ENCODE measurements at places on chromosomes 12 and 14.

GRCh38 chr14:102140027-102140749, 491 bp downstream of the WDR20 start:
- H3K36me3 ChIP-seq, result no peaks in the 10 kb centered on the region
- DNase-seq, result no peak
- peaks cover 14% of the 10 kb centered on the region for H3K4me1 ChIP-seq
- H3K27ac ChIP-seq, result peak overlapping the region; percentile 88

DNA sequence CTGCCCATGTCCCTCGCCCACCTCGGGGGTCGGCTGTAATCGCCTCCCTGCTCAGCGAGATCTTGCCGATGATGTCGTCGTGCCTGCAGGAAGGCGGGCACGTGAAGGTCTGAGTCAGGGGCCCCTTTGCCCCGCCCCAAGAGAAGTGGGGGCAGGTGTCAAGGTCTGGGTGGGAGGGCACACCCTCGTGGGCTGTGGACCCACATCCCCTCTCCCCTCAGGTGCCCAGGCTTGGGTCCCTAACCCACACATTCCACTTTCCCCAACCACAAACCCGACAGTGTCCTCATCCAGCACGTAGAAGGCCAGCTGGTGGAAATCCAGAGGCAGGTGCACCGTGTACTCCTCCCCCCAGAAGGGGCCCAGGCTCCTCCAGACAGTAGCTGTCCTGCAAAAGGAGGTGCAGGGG, 7.8 kb downstream of the RASAL1 start:
- H3K4me1 ChIP-seq, result no peaks in the 10 kb centered on the region
- no peak overlapping the region for H3K4me3 ChIP-seq
- no peaks in the 10 kb centered on the region for H3K36me3 ChIP-seq
- peaks cover 33% of the 10 kb centered on the region for H3K27me3 ChIP-seq
- no peak for DNase-seq

DNA sequence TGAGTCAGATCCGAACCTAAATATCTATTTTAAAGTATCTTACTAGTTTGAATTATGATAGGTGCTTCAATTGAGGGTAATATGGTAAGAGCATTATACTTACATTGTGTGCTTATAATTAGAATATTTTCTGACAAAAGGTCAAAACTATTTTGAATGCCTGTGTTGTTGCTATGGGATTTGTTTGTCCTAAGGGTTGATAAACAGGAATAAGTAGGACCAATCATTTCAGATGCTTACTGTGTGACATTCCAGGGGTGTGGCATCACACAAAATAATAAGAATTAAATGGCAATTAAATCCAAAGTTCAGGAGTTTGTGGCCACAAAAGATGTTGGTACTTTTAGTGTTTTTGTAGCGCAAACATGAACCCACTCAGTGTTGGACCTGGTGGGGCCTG, 256.2 kb upstream of the DDHD1 start:
- no peaks in the 10 kb centered on the region for H3K27me3 ChIP-seq
- no peak overlapping the region for H3K4me3 ChIP-seq
- no peaks in the 10 kb centered on the region for H3K36me3 ChIP-seq
- H3K4me1 ChIP-seq, result no peaks in the 10 kb centered on the region
- no peak for DNase-seq
- H3K27ac ChIP-seq, result no peak overlapping the region

DNA sequence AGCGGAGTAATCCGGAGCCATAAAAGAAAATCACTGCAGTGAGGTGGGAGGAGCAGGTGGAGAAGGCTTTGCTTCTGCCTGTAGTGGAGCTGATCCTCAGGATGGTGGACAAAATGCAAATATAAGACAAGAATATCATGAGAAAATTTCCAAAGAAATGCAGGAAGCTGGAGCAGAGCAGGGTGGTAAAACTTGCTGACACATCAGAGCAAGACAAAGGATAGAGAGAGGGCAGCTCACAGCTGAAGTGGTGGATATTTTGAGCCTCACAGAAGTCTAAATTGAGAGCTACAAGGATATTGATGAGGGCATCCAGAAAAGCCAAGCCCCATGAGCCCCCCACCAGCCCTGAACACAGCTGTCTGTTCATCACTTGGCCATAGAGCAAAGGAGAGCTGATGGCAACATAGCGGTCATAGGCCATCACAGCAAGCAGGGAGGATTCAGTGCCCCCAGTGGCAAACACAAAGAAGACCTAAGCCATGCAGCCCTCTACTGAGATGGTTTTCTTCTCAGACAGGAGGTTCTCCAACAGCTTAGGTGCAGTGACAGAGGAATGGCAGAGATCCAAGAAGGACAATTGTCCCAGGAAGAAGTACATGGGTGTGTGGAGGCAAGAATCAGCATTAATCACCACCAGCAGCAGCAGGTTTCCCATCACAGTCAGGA, 30.0 kb upstream of the ANP32D start:
- H3K4me3 ChIP-seq, result no peak overlapping the region
- H3K4me1 ChIP-seq, result no peaks in the 10 kb centered on the region
- peaks cover 11% of the 10 kb centered on the region for H3K27me3 ChIP-seq
- no peak for DNase-seq
- no peaks in the 10 kb centered on the region for H3K36me3 ChIP-seq

GRCh38 chr14:21978184-21978998, 304.8 kb upstream of the OR4E1 start:
- no peak for DNase-seq
- H3K4me1 ChIP-seq, result no peaks in the 10 kb centered on the region
- peaks cover 46% of the 10 kb centered on the region for H3K27me3 ChIP-seq
- no peaks in the 10 kb centered on the region for H3K36me3 ChIP-seq
- no peak overlapping the region for H3K4me3 ChIP-seq
- H3K27ac ChIP-seq, result no peak overlapping the region

- DNase-seq, result no peak
- H3K27me3 ChIP-seq, result peaks cover 46% of the 10 kb centered on the region
- H3K27ac ChIP-seq, result peak overlapping the region; percentile 89
- H3K36me3 ChIP-seq, result peaks cover 8% of the 10 kb centered on the region
These were observed 1.3 kb downstream of the TEAD4 start for GRCh38 chr12:2960390-2960956.

DNA sequence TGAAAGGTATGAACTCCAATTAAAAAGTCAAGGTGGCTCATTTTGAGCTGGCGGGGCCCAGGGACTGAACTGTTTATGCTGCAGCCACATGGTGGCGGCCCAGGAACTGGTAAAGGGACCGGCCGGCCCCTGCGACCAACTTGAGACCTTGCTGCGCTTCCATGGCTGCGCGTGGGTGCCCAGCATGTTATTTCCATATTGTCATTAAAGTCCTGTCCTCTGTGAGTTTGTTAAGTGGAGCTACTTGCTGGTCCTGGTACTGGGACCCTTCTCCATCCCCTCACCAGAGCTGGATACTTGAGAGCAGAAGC, 62.3 kb downstream of the BEGAIN start:
- no peak overlapping the region for H3K27ac ChIP-seq
- peaks cover 4% of the 10 kb centered on the region for H3K4me1 ChIP-seq
- peak; percentile 64 for DNase-seq
- no peaks in the 10 kb centered on the region for H3K36me3 ChIP-seq
- H3K4me3 ChIP-seq, result no peak overlapping the region

- peaks cover 4% of the 10 kb centered on the region for H3K36me3 ChIP-seq
- no peak overlapping the region for H3K4me3 ChIP-seq
- peaks cover 13% of the 10 kb centered on the region for H3K4me1 ChIP-seq
- peaks cover 8% of the 10 kb centered on the region for H3K27me3 ChIP-seq
- no peak overlapping the region for H3K27ac ChIP-seq
- DNase-seq, result no peak
These were observed 276.9 kb downstream of the CACNA1C start for GRCh38 chr12:2329661-2330210.

GRCh38 chr12:49332891-49333371, 4.1 kb downstream of the C1QL4 start:
- peaks cover 35% of the 10 kb centered on the region for H3K27me3 ChIP-seq
- no peak overlapping the region for H3K27ac ChIP-seq
- peaks cover 4% of the 10 kb centered on the region for H3K36me3 ChIP-seq
- H3K4me3 ChIP-seq, result no peak overlapping the region
- H3K4me1 ChIP-seq, result peaks cover 19% of the 10 kb centered on the region
- DNase-seq, result no peak

DNA sequence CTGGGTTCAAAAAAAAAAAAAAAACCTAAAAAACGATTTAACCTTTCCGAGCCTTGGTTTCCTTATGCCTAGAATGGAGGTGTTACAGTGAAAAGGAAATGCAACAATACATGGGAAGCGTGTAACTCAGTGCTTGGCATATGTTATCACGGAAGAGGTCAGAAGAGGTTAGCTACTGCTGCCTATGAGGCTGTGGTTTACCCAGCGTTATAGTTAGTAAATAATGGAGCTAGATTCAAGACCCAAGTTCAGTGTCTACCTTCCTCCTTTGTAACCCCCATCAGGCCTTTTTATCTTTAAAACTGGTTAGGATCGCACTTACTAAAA, 839 bp downstream of the IFT43 start:
- peaks cover 25% of the 10 kb centered on the region for H3K4me1 ChIP-seq
- no peak for DNase-seq
- peaks cover 5% of the 10 kb centered on the region for H3K36me3 ChIP-seq

GRCh38 chr12:56751712-56752598, at the start of gene PRIM1:
PRIM1 (minus strand) TSS chr12:56752323; CDS start chr12:56752298, 25 bp downstream.
- no peaks in the 10 kb centered on the region for H3K27me3 ChIP-seq
- peak within 1 kb of the TSS; percentile 92 for H3K27ac ChIP-seq
- DNase-seq, result peak; percentile 90
- peaks cover 5% of the 10 kb centered on the region for H3K36me3 ChIP-seq
- H3K4me1 ChIP-seq, result peaks cover 11% of the 10 kb centered on the region

- DNase-seq, result no peak
- H3K4me3 ChIP-seq, result no peak overlapping the region
- H3K27me3 ChIP-seq, result peaks cover 86% of the 10 kb centered on the region
- no peak overlapping the region for H3K27ac ChIP-seq
These were observed 1.7 kb downstream of the ARHGAP9 start for GRCh38 chr12:57477710-57478681.

DNA sequence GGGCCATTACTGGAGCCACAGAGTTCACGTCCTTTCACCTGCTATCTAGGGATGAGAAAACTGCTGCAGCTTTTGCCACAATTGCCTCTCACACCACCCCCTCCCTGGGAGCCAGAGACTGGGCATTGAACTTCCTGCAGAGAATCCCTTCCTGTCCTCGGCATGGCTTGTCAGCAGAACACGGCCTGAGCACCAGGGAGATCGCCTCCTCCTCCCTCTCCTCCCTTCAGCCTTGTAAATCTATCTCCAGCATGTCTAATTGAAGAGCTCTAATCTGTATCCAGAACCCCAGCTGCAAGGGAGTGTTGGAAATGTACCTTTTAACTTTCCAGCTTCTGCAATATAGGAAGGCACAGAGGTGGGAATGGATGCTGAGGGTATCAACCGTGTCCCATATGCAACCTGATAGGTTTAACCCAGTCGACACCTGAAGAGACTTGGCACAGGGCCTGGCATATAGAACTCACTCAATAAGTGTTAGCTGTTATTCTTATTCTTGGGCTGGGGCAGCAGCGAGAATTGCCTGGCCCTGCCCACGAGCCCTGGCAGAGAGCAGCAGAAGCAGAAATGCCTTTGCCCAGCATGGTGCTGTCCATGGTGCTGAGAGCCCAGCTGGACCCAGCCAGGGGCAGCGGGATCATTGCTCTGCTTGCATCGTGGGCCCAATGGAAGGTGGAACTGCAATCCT, 26.8 kb downstream of the TMEM63C start:
- no peak overlapping the region for H3K27ac ChIP-seq
- H3K4me1 ChIP-seq, result no peaks in the 10 kb centered on the region
